Esophagus squamous epithelium (tissue), 5 donors: ENCODE measurements at places on chromosomes 5 and 9. TPM values are rescaled to one million over a fixed set of nuclear protein-coding genes. Genes with fewer than 3 reads are reported as not detected.

The ALDH1A1 gene
- 15.9 TPM for total RNA-seq

The ACTBL2 gene
- not detected for total RNA-seq

The SUSD3 gene
- total RNA-seq, result 5.8 TPM

The LYSMD3 gene
- total RNA-seq, result 16.4 TPM

The NIPAL4 gene
- 20.9 TPM for total RNA-seq

The FBP1 gene
- 3.0 TPM for total RNA-seq

The PCDHA6 gene
- total RNA-seq, result 0.19 TPM

The GBGT1 gene
- total RNA-seq, result 8.8 TPM

The IPO11 gene
- total RNA-seq, result 29.0 TPM

The LRRC19 gene
- total RNA-seq, result not detected

The TYRP1 gene
- not detected for total RNA-seq

The STKLD1 gene
- total RNA-seq, result not detected

The TMEM174 gene
- not detected for total RNA-seq

The CAPSL gene
- total RNA-seq, result not detected

The GNPDA1 gene
- 26.1 TPM for total RNA-seq

The TMEM252 gene
- not detected for total RNA-seq

The ZFP2 gene
- 1.5 TPM for total RNA-seq

The ESM1 gene
- not detected for total RNA-seq

The SMC2 gene
- total RNA-seq, result 17.6 TPM

The RGMB gene
- 14.2 TPM for total RNA-seq

The NUTM2F gene
- total RNA-seq, result not detected

The MZB1 gene
- 3.4 TPM for total RNA-seq

The GFI1B gene
- total RNA-seq, result not detected

The CD14 gene
- 58.1 TPM for total RNA-seq

The GABRA6 gene
- total RNA-seq, result not detected

The C7 gene
- 245 TPM for total RNA-seq

The PCDHB16 gene
- 1.3 TPM for total RNA-seq

The AQP3 gene
- total RNA-seq, result 2,988 TPM

The ANKRD31 gene
- 0.72 TPM for total RNA-seq

The SEMA5A gene
- 8.6 TPM for total RNA-seq

The TAF11L9 gene
- total RNA-seq, result not detected

The CDK5RAP2 gene
- 31.6 TPM for total RNA-seq

The FSTL4 gene
- 1.4 TPM for total RNA-seq

The LCN15 gene
- total RNA-seq, result not detected

The KIF12 gene
- not detected for total RNA-seq

The PLAC8L1 gene
- not detected for total RNA-seq

The CYLC2 gene
- total RNA-seq, result not detected

The SOX30 gene
- total RNA-seq, result not detected

The CTNND2 gene
- 0.50 TPM for total RNA-seq
